ENCODE measurements at places on chromosomes 4 and X.
A peak's percentile ranks its signal among the peaks of the same experiment; 100 is the strongest.

DNA sequence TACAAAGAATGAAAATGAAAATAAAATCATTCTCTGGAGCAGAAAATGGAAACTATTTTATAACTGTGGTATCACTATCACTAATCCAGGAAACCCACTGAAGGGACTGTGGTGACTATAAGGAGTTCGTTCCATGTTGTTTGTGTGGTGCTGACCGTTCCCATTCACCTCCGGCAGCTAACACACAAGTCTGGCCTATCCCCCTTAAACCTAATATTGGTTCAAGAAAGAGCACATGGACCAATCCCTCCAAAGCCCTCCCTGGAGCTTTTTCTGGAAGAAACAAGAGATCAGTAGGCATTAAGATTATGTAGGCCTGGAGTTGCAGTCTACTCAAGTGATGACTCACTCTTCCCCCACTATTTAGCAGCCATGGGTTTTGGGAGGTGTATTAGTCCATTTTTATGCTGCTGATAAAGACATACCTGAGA, 25.9 kb upstream of the FAM241A start:
- DNase-seq, result no peak

GRCh38 chr4:57116245-57116644, 6.1 kb upstream of the IGFBP7 start:
- DNase-seq, result peak; percentile 16

DNA sequence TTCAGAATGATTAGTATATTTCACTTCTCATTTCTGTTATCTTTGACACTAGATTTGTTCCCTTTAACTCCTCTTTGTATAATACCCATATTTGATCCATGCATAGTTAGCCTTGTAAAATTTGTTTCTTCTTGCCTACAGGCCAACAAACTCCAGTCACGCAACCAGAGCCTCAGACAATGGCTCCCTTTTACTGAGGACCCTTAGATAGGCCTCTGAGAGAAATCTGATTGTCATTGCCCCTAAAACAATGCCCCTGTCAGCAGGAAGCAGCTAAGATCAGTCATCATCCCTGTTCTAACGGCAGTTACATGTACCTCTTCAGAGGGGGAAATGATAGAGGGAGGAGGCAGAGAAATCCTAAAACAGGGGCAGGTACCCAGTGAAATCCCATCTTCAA, 190.6 kb upstream of the TENT5D start:
- no peak for DNase-seq

GRCh38 chr4:39312816-39313215, 53.3 kb downstream of the RFC1 start:
- no peak for DNase-seq

DNA sequence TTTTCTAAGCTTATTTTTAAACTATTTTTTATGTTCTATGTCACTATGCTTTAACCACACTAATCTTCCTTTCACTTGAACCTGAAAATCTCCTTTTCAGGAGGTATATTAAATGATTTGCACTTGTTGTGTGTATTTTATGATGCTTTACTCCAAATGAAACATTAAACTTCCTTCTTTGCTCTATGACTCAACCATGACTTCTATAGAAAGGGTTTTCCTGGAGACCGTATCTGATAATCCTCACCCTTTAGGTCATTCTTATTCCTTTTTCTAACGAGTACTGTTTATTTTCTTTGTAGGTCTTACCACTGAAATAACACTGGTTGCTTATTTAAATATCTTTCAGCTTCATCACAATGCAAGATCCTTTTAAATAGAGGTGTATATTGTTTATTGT, 1163.2 kb downstream of the PCDH18 start:
- DNase-seq, result no peak

All from DMS79 treated with DMSO at 0.1 percent for 48 hours (cell line).